ENCODE measurements at places on chromosomes 1 and 21.
A peak's percentile ranks its signal among the peaks of the same experiment; 100 is the strongest.

DNA sequence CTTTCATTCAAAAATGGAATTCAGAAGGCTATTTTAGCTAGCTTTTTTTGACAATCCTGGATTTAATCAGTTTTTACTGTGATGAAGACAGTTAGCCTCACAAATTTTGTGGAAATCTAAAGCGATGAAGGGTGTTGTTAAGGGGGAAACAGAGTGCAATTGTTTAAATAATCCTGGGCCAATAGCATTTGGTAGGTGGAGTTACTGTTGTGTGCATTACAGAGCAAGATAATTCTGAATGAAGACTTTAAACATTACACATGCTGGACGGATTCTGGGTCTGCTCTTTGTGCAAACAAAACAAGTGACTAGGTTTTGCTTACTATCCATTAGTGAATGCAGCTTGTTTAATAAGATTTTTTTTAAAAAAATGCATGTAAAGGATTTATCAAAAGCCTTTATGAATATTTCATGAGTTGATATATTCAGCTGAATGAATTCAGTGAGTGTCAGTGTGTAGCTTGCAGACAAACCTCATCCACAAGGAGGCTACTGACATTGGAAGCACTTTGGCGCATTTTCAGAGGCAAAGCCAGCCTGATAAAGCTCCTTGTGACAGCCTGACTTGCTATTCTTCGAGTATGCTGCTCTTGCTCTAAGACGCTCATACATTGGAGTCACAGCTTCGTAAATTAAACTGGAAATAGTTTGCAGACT, 199.6 kb downstream of the PDE4B start:
- no peak for DNase-seq

DNA sequence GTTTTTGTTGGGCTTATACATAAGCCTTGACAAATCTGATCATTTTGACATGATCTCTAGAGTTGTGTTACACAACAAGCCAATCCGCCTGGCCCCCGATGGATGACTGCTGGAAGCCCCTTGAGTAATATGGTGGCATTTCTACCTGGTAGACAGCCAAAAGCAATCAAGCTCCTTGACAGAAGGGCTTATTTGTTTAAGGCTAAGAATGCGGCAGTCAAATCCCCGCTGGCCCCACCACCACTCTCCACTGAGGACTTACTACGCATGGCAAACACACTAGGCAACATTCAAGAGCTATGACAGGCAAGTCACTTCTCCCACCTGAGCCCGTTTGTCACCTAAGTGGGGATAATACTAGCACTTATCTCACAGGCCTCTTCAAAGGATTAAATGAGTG, 33.4 kb upstream of the C1orf198 start:
- DNase-seq = no peak

DNA sequence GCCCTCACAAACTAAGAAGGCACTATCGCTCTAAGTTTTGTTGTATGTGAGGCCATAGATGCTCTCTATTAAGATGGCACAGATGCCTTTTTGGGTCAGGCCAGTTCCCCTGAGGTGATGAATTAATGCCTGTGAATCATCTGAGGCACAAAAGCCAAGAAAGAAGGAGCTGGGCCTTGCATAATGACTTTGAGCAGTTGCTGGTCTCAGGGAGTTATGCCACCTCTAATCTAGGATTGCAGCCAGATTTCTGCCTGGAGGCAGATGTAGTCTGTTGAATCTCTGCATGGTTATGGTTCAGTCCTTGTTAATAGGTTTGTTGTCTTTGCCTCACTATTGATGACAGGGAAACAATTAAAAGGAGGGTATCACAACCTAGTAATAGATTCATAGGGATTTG, 168.1 kb upstream of the CHRM3 start:
- DNase-seq = no peak

GRCh38 chr1:157272264-157272663, 134.1 kb upstream of the ETV3 start:
- no peak for DNase-seq

DNA sequence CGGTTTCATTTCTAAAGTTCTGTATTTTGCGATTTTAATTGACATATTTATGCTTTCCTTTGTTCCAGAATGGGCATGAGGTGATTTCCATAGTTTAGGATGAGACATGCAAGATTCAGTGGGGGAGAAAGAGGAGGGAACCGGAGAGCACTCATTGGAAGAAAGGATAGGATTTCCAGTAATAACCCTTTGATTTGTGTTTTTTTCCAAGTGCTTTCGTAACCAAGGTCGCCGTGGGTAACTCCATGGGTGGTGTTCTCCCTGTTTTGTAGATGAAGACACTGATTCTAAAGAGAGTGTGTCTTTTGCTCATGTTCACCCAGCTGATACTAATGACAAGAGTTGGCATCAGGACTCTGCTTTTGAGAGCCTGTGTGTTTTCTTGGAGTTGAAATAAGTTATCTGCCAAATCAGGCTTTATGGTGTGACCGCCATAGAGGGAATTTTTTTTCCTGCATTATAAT, 170.1 kb downstream of the DHRS3 start:
- DNase-seq = peak; percentile 25

GRCh38 chr1:182280504-182280900, 111.1 kb downstream of the GLUL start:
- DNase-seq = no peak

- DNase-seq = no peak
Measured at GRCh38 chr1:158169105-158169504, 11.6 kb upstream of the CD1D start.

GRCh38 chr1:221631556-221631955, 110.3 kb downstream of the DUSP10 start:
- no peak for DNase-seq

- no peak for DNase-seq
Measured at GRCh38 chr1:7408771-7409150, 362.3 kb upstream of the VAMP3 start.

DNA sequence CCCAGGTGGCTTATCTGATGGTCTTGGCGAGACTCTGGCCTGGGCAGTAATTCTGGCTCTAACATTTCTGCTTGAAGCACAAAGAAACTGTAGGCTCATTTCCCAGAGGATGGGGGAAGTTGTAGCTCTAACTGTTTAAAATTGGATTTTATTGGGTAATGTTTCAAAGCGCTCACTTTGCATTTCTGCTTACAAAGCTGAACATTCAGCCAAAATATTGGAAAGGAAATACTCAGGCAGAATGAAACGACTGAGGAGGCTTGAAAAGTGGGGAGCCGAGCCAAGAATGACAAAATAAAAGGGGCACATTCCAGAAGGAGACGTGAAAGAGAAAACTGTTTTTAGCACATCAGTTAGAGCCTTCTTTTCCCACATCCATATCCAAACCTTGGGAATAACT, 202.6 kb downstream of the GRIK1 start:
- DNase-seq = no peak

DNA sequence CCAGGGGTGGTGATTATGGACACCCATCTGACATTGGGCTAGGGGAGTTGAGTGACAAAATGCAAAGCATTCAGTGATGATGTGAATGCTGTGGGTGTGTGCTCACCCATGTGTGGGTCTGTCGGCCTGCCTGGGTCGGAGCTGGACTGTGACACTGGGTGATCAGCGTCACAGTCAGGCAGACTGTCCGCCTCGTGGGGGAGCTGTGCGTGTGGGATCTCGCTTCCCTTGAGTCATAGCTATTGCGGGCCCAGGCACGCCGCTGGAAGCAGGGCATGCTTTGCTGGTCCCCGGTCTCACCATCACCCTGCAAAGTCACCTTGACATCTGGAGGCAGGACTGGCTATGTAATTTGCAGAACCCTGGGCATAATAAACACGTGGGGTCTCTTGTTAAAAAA, 156.9 kb upstream of the IGSF21 start:
- no peak for DNase-seq

DNA sequence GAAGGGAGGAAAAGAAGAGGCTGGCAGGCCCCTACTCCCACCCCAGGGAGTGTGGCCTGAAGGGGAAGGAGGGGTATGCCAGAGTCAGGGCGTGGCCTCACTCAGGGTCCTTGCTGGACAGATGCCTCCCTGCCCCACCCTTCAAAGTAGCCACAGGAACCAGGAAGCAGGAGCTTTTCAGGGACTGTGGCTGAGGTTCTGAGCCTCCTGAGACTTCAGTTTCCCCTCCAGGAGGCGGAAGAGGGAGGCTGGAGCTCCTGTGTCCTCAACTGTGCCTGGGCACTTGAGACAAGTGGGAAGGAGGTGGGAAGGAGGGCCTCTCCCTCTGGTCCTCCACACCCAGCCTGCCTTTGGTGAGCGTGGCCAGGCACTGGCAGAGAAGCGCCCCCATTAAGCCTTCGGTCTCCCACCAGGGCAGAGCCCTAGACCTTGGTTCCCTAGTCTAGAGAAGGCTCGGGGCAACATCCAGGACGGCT, 5.3 kb downstream of the CELSR2 start:
- DNase-seq = no peak

GRCh38 chr1:115595279-115596079, 46.3 kb upstream of the VANGL1 start:
- peak; percentile 76 for DNase-seq

DNA sequence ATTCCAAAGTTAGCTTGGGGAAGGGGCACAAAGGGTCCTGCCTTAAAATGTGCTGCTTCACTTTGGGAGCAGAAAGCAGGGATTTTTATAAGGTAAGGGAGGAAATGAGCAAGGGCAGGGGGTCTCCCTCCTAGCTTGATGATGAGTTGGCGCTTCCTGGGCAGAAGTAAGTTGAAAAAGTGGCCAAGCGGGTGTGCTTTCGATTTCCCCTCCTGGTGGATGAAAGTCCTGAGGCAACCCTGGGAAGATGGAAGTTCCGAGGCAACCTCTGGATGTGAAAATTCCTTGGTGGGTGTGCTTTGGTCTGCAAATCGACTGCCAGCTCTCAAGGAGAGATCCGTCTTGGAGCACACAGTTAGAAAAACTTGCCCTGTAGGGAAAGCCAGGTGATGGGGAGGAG, 41.7 kb upstream of the CD2 start:
- DNase-seq = no peak

GRCh38 chr1:69551476-69552324, 16.0 kb upstream of the LRRC7 start:
- no peak for DNase-seq

- DNase-seq = no peak
Measured at GRCh38 chr1:205767248-205767647, 8.0 kb downstream of the RAB29 start.

DNA sequence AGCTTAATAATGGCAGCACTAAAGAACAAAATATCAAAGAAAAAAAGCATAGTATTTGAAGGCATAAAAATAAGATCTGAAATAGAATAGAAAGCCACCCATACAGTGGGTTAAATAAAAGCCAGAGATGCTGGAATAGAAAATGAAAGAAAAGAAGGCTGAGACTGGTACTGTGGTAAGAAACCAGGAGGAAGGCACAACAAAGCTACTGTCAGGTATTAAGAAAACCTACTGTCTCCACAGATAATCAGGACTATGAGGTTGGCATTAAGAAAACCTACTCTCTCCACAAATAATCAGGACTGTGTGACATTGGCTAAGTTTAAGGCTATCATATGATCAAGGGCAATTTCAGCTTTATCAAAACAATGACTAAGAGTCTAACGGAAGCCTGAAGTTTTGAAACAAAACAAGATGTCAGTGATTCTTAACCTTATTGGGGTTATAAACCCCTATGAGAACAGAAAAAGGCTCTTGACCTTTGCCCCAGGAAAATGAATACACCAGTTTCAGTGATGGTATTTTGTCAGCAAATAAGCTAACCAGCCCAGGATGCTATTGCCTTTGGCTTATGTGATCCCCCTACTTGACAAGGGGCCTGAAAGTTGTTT, 24.4 kb downstream of the MCOLN2 start:
- DNase-seq = no peak

GRCh38 chr1:33927721-33928120, 63.8 kb downstream of the HMGB4 start:
- DNase-seq = no peak

DNA sequence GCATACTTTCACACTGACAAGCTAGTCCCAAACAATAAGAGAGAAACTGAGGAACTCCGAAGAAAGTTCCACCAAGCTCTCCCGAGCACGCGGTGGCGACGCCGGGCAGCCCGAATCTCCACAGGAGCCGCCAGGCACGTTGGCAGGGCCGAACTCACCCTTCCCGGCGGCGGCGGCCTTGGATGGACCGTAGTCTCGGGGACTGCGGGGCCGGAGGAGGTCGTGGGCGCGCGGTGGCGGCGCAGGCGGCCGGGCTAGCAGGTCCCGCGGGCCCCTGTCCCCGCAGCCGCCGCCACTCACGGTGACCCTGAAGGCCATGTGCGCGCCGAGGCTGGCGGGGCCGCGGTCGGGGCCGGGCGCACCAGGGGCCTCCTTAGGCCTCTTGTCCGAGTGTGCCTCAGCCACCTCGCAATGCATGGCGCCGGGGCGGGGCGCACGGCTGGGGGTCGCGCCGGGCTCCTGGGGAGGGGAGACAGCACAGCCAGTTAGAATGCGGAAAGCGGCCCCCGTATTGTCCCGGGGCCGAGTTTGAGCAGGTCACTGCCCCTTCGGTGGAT, 1.2 kb downstream of the GLIS1 start:
- no peak for DNase-seq

DNA sequence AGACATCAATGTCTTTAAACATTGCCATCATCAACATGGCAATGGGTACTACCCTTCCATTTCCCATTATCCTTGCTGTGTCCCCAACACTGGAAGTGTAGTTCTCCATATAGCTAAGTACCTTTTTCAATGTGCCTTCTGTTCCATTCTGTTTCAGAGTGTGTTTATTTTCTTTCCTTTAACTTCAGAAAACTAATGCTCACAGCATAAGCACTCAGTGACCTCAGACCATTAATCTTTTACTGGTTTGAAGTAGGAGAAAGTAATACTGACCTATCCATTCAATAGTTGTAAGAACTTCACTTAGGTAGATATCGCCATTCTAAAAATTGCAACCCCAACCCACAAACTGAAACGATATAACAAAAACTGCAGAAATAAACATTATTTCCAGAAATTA, 37.8 kb downstream of the KCNJ15 start:
- no peak for DNase-seq

GRCh38 chr21:43355266-43355924, 71.5 kb downstream of the SIK1 start:
- no peak for DNase-seq

DNA sequence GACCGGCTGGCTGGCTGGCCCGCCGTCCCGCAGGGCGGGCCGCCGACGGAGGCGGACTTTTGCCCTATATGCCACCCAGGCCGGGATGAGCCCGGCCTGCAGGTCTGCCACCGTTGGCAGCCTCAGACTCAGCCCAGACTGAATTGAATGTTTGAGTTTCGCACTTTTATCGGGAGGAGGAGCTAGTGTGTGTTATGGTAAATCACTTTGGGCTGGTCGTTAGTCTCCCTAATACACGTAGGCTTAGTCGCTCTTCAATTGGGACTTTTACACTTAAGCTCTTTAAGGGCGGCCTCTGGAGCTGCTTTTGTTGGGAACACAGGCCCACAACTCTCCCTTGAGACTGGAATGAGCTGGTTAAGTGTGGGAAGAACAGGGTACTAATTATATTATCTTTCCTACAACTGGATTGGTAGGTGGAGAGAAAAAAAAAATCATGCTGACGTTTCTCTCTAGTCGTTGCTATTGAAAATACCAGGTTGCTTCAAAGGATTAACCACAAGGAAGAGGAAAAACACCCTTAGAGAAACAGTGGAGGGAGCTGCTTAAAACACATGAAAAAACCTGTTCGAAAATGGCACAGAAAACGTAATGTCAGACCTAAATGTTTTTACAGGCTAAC, 1.4 kb upstream of the IRF2BP2 start:
- peak; percentile 94 for DNase-seq

GRCh38 chr1:46757247-46757955, 38.5 kb upstream of the EFCAB14 start:
- no peak for DNase-seq

Measured in hematopoietic multipotent progenitor cell treated with erythropoietin and hydrocortisone succinate and interleukin-3 and kit ligand, for 8 days (in vitro differentiated cells).